SW480 (cell line): ENCODE measurements at places on chromosomes 6 and 20.
A peak's percentile ranks its signal among the peaks of the same experiment; 100 is the strongest.

GRCh38 chr20:50580842-50581544, 70.8 kb downstream of the PTPN1 start:
- DNase-seq, result no peak

GRCh38 chr6:15522026-15522425, 140.8 kb downstream of the DTNBP1 start:
- no peak for DNase-seq

GRCh38 chr6:34489207-34489805, 23.4 kb downstream of the PACSIN1 start:
- peak; percentile 19 for DNase-seq

- DNase-seq, result no peak
Observed at GRCh38 chr6:56513631-56514030, 129.1 kb downstream of the DST start.

GRCh38 chr6:45377043-45377553, 636 bp downstream of the SUPT3H start:
- no peak for DNase-seq

- DNase-seq, result no peak
Observed at GRCh38 chr6:3326184-3326971, 67.6 kb downstream of the PSMG4 start.

DNA sequence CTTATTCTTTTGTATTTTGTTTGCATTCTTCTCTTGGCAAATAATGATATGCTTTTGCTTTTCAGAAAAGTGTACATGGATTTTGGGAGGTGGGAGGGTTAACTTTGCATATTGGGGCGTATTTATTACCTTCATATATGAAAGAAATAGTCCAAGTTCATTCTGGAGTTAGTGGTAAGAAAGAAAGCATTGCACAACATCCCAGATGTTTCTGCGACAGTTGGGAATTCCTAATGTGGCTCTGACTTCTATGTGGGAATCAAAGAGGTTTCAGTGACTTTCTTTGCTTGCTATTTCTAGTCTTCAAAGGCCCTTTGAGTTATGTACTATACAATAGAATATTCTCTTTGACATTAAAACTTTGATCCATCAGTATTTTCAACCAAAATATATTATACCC, 78.1 kb downstream of the MMUT start:
- no peak for DNase-seq
